ENCODE measurements at places on chromosomes 4 and X.

DNA sequence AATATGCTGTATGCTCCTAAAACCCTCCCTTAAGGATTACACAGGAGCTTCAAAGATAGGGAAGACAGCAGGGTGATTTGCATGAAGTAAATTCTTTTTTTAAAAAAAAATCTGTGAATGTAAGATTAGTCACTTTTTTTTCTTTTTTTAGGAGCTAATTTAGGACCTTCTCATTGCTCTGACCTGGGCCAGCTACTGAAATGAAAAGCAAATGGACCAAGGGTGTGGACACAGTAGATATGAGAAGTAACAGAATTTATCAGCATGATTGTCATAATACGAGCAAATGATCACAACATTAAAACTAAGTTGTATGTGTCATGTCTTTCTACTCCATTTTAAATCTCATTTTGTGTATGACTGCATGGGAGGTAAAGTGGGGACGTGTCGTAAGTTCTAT lies 6.6 kb upstream of the FGF5 start:
- DNase-seq: no peak

DNA sequence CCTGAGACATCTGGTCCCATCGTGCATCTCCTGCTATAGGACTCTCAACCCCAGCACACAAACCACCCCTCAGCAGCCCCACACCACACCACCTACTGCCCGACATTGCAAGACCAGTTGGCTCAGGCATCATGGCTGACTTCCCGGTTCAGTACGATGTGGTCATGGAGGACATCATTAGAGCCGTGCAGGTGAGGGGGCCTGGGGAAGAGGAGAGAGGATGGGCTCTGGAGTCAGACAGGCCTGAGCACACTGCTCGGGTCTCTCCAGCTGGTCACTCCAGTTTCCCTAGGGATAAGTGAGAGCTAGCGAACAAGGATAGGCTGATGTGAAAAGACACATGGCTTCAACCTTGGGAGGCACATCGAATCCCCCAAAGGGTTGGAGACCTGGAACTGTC lies 17.2 kb downstream of the MAGED2 start:
- DNase-seq: no peak

DNA sequence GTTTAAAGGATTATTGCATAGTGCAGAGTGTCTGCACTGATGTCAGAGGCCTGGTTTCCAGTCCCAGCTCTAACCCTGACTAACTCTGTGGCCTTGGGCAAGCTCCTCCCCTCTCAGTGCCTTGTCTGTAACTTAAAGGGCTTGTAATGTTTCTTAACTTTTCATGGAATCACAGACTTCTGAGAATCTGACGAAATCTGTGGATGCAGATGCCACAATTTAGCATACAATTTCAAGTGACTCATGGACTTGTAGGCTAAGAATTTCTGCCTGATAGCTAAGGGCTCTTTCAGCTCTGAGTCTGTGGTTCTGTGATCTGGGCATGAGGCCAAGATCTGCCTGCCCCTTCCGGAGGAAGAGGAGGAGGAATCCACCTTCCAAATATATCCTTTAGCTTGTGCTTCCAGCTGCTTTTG lies 236.9 kb downstream of the AR start:
- peak; percentile 3 for DNase-seq

DNA sequence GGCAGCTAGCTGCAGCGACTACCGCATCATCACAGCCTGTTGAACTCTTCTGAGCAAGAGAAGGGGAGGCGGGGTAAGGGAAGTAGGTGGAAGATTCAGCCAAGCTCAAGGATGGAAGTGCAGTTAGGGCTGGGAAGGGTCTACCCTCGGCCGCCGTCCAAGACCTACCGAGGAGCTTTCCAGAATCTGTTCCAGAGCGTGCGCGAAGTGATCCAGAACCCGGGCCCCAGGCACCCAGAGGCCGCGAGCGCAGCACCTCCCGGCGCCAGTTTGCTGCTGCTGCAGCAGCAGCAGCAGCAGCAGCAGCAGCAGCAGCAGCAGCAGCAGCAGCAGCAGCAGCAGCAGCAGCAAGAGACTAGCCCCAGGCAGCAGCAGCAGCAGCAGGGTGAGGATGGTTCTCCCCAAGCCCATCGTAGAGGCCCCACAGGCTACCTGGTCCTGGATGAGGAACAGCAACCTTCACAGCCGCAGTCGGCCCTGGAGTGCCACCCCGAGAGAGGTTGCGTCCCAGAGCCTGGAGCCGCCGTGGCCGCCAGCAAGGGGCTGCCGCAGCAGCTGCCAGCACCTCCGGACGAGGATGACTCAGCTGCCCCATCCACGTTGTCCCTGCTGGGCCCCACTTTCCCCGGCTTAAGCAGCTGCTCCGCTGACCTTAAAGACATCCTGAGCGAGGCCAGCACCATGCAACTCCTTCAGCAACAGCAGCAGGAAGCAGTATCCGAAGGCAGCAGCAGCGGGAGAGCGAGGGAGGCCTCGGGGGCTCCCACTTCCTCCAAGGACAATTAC lies 1.4 kb downstream of the AR start:
- DNase-seq: no peak

GRCh38 chr4:179624768-179625181 lies 2182.5 kb upstream of the AGA start:
- DNase-seq: peak; percentile 37

- no peak for DNase-seq
Measured at GRCh38 chrX:43868791-43869190, 13.5 kb downstream of the MAOB start.

- no peak for DNase-seq
Measured at GRCh38 chrX:150456466-150456865, 93.3 kb downstream of the MAMLD1 start.

DNA sequence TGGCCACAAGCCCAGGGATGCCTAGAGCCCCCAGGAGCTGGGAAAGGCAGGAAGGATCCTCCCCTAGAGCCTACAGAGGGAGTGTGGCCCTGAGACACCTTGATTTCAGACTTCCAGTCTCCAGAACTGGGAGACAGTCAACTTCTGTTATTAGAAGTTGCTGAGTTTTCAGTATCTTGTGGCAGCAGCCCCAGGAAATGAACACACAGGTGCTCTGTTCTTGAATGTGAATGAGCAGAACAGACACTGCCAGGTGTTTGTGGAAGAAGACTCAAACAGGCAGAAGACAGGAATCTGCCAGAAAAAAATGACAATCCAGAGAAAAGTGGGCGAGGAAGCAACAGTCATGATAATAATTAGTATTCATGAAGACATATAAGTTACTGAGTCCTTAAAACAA lies 64.5 kb upstream of the STS start:
- peak; percentile 37 for DNase-seq

GRCh38 chr4:174461466-174462106 lies 60.7 kb downstream of the HPGD start:
- no peak for DNase-seq

GRCh38 chr4:7241597-7242125 lies 49.3 kb downstream of the SORCS2 start:
- no peak for DNase-seq

- no peak for DNase-seq
Measured at GRCh38 chr4:153937289-153937688, 148.4 kb upstream of the SFRP2 start.

- no peak for DNase-seq
Measured at GRCh38 chrX:16743604-16744325, 24.4 kb downstream of the SYAP1 start.

- no peak for DNase-seq
Measured at GRCh38 chr4:66017671-66018070, 347.4 kb upstream of the EPHA5 start.

DNA sequence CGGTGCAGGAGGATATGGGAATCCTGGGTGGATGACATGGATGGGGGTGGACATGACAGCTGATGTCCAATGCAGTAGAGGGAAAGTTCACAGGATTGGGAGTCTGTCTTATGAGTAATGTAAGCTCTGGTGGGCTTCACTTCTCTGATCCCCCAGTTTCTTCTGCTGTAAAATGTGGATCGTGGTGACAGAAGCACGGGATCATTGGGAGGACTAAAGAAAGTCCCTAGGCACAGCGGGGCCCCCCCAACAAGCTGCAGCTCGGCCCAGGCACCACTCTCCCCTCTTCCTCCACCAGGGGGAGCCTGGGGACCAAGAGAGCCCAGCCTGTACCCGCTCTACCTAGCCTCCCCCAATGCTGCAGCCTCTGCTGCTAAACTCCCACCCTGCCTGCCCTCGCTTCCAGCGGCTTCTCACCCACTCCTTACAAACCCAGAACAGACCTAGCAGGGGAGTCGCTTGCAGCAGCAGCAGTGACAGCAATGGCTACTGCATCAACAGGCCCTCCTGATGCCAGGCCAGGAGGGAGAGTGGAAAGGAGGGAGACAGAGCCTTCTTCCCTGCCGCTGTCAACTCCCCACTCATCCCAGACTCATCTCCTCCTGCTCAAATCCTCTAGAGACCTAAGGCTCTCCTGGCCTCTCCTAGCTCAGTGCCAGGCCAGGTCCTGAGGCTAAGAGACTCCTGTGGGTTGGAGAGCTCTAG lies 36.1 kb upstream of the IQSEC2 start:
- peak; percentile 60 for DNase-seq

GRCh38 chrX:109732017-109732801 lies 848 bp downstream of the ACSL4 start:
- peak; percentile 33 for DNase-seq

GRCh38 chr4:1683261-1683735 lies 815 bp downstream of the FAM53A start:
- peak; percentile 20 for DNase-seq

GRCh38 chr4:24980740-24981139 lies 50.0 kb downstream of the LGI2 start:
- no peak for DNase-seq

DNA sequence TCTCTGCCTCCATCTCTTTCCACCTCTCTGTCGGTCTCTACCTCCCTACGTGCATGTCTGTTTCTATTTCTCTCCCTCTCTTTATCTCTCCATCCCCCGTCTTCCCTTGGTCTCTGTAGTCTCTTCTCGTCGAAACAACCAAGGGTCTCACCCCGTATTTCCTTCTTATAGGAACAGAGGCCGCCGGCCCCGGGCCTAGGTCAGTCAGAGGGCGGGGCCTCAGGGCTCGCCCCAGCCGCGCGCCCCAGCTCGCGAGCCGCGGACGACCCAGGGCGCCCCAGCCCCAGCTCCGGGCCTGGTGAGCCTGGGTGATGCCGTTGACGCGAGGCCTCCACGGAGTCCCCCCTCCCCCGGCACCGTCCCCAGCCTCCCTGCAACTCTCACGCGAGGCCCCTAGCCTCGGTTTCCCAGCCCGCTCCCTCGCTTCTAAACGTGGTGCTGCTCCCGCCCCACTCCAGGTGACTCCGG lies 6.6 kb downstream of the TIMM17B start:
- no peak for DNase-seq

GRCh38 chr4:74623041-74623440 lies 171.3 kb downstream of the BTC start:
- DNase-seq: peak; percentile 49

- DNase-seq: no peak
Measured at GRCh38 chr4:104881136-104881886, 265.4 kb upstream of the TET2 start.

- peak; percentile 9 for DNase-seq
Measured at GRCh38 chrX:12567857-12568256, 223.4 kb upstream of the PRPS2 start.

DNA sequence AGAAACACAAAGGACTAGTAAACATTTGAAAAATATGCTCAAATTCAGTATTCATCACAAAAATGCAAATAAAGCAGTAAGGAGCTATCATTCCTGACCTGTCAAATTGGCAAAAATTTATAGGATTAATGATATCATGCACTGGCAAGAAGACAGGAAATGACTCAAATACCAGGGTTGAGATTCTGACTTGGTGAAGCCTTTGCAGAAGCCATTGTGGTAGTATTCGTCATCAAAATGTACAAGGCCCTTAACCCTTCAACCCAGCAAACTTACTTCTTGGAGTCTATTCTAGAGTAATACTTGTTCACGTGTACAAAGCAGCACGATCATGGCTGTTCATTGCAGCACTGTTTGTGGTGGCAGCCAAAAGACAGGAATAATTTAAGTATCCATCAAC lies 132.4 kb downstream of the ENOX2 start:
- no peak for DNase-seq

- peak; percentile 74 for DNase-seq
Measured at GRCh38 chr4:1187182-1187581, 14.8 kb upstream of the SPON2 start.

DNA sequence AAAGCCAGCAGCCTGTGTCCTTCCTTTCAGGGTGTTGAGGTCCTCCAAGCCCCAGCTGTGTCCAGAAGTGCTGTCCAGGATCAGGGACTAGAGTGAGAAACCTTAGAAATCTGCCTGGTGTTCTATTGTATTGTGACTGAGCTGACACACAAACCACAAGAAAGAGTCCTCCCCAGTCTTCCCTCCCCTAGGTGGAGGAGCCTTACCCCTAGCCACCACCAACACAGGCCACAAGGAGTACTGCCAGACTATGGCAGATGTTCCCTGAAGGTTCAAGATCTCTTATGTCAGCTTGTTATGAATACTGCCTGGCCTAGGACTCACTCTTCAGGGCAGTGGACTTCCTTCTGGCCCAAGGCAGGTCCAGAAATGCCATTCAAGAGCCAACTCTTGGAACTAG lies 514.1 kb upstream of the PITX2 start:
- DNase-seq: no peak

DNA sequence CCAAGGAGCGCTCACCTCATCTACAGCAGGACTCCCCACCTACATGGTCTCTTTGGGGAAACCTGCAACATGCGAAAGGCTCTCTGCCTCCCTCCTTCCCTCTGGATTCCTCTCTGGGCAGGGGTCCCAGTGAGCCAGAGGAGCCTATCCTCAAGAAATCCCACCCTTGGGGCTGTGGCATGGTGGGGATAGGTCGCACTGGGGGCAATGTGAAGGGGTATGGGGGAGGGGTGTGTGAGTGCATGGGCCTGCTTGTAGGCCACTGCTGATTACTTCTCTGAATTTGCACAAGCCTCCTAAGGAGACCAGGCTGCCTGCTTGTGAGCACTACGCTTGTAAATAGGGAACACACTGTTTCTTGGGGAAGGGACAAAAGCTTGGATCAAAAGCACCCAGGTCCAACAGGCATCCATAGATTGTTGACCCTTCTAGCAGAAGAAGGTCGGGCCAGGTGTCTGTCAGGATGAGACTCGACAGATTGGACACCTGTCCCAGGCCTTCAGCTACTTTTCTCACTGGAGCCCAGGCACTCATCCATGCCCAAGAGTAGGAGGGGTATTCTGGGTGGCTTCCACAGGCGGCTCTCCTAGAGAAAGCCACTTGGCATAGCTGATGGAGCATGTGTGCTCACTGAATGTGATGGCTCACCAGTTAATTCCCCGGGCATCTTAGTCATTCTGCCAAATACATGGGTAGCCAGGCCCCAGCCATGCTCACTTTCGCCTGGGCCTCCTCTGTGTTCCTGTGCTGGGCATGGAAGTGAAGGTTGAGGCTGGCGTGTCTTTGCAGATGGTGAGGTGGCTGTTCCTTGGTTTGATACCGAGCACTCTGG lies 75.0 kb downstream of the NBDY start:
- no peak for DNase-seq

DNA sequence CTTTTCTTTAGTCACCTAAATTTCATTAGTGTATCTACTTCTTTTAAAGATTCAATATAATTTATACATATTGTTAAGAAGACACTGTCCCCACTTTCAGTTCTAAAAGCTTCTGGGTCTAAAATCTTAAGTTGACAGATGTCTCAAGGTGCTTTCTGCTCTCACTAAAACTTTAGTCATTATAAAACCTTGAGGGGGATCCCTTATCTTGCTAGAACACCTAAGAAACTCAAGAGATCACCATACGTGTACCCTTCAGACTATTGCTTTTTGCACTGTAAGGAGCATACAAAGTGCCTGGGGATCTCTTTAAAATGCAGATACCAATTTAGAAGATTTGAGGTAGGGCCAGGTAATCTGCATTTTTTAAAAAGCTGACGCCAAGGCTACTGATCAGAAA lies 30.1 kb downstream of the CYBB start:
- peak; percentile 14 for DNase-seq

- no peak for DNase-seq
Measured at GRCh38 chr4:35649011-35649410, 595.3 kb downstream of the ARAP2 start.
